Activated T-cell treated with anti-CD3 and anti-CD28 coated beads for 4 hours (primary cell): ENCODE measurements at places on chromosomes 13 and 19.

DNA sequence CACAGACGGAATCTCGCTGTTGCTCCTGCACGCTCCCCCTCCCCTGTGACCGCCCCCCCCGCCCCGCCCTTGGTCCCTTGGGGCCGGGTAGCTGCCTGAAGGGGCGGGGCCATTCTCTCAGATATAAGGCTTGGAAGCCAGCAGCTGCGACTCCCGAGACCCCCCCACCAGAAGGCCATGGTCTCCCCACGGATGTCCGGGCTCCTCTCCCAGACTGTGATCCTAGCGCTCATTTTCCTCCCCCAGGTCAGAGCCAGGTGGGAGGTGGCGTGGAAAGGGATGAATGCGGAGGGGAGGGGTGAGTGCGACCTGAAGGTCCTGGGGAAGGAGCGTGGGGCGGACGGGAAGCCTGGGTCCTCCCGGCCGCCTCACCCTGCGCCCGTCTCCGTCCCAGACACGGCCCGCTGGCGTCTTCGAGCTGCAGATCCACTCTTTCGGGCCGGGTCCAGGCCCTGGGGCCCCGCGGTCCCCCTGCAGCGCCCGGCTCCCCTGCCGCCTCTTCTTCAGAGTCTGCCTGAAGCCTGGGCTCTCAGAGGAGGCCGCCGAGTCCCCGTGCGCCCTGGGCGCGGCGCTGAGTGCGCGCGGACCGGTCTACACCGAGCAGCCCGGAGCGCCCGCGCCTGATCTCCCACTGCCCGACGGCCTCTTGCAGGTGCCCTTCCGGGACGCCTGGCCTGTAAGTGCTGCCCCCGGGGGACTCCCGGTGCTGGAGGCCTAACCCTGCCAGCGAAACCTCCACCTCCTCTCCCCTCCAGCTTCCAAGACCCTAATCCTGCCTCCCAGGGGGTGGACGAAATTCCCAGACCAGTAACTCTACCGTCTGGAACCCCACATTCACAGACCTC lies at the start of gene DLL3:
DLL3 (plus strand) TSS at position 150 of the 845 bp plus-strand sequence; CDS start at position 178, 28 bp downstream.
- DNase-seq = no peak

- DNase-seq = no peak
Observed at GRCh38 chr13:64755961-64756360, 2474.2 kb downstream of the PCDH9 start.

DNA sequence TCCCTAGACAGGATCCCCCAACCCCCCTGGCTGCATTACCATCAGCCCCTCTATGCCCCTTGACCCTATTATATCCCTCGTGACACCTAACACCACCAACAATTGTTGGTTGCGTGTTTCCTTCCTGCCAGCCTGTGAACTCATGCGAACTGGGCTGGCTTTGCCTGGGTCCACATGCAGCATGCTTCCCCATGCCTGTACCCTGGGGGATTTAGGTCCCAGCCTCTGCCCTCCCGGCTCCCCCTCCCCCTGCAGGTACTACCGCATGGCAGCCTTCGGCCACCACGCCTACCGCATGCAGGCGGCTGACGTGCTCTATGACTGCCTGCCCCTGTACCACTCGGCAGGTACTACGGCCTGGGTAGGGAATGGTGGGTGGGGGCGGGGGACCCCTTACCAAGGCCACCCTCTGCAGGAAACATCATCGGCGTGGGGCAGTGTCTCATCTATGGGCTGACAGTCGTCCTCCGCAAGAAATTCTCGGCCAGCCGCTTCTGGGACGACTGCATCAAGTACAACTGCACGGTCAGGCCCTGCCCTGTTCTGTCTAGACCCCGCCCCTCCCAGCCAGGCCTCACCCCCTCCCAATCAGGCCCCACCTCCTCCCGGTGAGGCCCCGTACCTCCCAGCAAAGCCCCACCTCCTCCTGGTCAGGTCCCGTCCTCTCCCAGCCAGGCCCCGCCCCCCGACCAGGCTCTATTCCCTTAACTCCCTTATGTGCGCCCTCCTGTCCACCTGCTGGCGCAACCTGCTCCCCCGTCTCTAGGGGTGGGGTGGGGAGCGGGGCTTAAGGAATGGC lies 18.5 kb downstream of the SLC27A1 start:
- peak; percentile 62 for DNase-seq

DNA sequence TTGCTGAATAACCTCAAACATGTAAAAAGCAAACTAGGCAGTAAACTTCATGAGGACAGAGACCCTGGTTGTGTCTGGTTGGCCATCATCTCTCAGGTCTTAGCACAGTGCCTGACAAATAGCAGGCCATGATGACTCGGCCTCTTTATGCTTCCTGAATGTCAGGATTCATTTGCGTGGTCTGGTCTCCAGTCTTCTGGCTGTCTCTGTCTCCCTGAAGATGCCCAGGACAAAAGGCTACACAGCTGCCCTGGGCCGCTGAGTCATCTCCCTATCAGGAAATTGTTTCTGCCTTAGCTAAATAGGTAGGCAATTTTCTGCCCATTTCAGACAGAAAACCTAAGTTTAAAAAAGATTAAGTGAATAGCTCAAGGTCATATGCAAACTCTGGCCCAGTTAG lies 84.1 kb upstream of the FNDC3A start:
- DNase-seq = no peak

DNA sequence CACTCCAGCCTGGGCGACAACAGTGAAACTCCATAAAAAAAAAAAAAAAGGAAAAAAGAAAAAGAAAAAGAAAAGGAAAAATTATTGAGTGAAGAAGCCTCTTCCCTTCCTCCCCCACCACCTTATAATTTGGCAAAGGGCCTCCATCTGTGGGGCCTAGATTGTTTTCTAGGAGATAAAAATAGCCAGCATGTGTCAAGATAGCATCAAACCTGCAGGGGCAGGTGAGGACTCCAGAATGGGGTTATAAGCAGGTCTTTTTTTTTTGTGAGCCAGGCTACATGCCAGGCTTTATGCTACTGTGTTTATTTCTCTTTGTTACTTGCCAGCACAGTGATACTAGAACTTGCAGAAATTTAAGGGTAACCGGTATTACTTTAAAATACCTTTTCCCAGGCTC lies 11.7 kb upstream of the TRIM13 start:
- no peak for DNase-seq

DNA sequence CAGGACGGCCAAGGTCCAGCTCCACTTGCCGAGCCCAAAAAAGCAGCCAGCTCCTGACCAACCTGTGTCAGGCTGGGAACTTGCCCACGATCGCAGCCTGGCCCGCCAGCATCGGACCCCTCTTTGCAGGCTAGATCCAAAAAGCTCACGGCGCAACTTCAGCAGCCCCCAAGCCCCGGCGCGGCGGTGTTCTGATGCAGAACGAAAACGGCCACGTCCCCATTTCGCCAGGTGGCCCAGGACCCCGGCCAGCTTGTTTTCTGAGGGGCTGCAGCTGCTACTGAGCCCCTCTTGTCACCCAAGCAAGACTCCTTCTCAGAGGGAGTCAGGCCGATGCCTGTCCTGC lies 1.3 kb downstream of the TMEM259 start:
- no peak for DNase-seq

DNA sequence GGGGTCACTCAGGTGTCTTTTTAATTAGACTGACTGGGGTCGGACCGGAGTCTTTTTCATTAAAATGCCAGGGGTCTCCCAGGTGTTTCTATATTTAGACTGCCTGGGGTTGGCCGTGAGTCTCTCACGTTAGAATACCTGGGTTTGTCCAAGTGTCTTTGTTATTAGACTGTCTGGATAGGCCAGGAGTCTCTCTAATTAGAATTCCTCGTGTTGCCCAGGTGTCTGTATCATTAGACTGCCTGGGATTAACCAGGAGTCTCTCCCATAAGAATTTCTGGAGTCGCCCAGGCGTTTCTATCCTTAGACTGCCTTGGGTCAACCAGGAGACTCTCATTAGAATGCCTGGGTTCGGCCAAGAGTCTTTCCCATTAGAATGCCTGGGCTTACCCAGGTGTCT lies 1445.7 kb downstream of the UQCRFS1 start:
- DNase-seq = no peak

- no peak for DNase-seq
Observed at GRCh38 chr13:21902709-21903098, 231.8 kb downstream of the FGF9 start.

- no peak for DNase-seq
Observed at GRCh38 chr13:97911311-97912138, 42.0 kb upstream of the IPO5 start.

DNA sequence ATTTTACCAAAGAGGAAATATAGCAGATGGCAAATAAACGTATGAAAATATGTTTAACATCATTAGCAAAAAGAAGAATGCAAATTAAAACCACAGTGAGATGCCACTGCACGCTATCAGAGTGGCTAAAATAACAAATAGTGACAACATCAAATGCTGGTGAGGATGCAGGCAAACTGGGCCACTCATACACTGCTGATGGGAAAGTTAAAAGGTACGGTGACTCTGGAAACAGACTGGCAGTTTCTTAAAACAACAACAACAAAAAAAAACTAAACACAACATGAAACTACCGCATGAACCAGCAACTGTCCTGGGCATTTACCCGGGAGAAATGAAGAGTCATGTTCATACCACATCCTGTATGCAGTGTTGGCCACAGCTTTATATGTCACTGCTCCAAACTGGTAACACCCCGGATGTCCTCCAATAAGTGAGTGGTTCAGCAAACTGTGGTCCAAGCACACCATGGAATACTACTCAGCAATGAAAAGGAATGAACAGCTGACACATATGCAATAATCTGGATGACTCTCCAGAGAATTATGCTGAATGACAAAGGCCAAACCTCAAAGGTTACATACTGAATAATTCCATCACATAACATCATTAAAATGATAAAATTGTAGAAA lies 22.3 kb downstream of the EPS15L1 start:
- DNase-seq = no peak

- DNase-seq = no peak
Observed at GRCh38 chr13:28396053-28396452, 98.9 kb downstream of the FLT1 start.

DNA sequence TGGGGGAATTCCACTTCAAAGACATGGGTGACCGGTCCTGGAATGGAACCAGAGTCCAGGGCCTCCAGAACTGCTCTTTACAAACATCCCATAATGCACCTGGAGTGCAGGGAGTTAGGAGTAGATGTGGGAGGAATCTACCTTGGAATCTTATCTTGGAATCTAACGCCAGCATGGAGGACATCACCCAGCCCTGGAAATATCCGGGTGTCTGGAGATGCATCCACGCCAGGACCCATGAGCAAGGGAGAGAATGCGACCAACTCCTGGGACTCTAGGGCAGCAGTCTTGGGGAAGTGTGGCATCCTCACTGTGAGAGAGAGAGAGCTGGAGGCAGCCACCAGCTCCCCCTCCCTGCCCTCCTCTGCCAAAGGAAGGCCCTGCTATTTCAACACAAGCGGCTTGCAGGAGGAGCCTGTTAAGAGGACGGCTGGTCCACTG lies 211.8 kb downstream of the UQCRFS1 start:
- DNase-seq = no peak

- no peak for DNase-seq
Observed at GRCh38 chr19:10670876-10671804, 17.0 kb downstream of the ILF3 start.

DNA sequence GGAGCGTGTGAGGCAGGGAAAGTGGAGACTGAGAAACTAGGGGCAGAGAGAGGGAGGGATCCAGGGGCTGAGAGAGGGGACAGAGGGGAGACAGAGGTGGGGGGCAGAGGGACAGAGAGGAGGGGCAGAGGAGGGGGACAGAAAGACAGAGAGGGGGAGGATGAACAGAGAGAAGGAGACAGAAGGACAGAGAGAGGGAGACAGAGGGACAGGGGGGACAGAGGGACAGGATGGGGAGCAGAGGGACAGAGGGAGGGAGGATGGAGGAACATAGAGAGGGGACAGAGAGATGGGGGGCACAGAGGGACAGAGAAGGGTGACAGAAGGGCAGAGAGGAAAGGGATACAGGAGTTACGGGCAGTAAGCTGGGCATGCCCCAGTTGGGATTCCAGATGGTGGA lies 14.7 kb upstream of the NANOS2 start:
- DNase-seq = no peak

DNA sequence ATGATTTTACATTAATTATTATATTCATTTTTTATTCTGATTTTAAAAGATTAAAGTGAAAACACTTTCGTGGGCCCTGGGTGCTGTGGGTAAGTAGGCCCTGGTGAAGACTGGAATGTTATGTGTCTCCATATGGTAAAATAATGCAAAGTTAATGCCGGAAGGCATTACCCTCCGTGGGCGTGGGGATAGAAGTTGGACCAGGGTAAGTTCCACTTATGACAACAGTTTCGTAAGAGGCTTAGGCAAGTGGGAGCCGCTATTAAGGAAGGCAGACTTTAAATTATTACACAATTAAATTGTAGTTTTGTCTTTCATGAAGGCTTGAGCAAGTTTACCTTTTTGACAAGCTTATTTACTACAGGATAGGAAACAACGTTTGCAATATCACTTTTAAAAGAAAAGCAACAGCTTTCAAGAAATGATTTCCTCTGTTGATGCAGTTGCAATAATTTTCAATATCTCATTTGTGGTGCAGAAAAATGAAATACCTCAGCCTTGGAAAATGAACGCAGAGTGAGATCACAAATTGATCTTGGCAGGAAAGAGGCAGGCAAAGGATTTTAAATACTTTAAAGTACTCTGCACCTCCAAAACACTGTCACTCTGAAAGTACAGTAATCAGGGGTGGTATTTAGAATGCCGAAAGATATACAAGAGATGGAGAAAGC lies 310.6 kb downstream of the DCT start:
- DNase-seq = no peak

GRCh38 chr19:53553156-53553555 lies 15.2 kb downstream of the ZNF331 start:
- no peak for DNase-seq

- no peak for DNase-seq
Observed at GRCh38 chr13:25378528-25378927, 6.8 kb downstream of the ATP8A2 start.

DNA sequence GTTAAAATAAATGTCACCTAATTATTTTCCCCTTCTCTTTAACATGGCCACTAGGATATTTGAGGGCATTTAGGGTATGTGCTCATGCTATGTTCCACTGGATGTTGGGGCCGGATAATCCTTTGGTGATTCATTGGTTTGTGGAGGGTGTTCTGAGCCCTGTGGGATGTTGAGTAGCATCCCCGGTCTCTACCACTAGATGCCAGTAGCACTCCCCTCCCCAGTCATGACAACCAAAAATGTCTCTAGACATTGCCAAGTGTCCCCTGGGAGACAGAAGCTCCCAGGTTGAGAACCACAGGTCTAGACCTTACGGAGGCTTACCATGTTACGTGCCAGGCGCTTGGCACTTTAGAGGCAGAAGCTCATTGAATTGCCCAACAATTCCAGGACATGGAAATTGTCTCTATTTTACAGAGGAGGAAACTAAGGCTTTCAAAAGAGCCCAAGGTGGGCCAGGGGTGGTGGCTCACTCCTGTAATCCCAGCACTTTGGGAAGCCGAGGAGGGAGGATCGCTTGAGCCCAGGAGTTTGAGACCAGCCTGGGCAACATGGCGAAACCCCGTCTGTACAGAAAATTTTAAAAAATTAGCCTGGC lies 14.1 kb downstream of the SHANK1 start:
- peak; percentile 25 for DNase-seq

DNA sequence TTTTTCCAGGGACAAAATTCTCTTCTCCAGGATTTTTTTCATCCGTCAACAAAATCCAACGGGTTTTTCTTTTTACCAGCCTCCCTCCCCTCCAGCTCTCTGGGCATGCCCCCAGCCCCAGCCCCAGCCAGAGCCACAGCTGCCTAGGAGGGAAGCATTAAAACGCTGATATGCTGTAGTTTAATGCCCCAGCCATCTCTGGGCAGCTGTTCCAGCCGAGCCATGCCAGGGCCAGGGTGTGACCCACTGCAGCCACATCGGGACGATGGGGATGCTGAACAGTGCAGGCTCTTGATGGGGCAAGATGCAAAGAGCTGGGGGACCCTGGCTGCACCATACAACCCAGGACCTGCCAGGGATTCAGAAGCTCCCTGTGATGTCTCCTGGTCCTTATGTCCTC lies 32.1 kb downstream of the TSHZ3 start:
- no peak for DNase-seq

GRCh38 chr13:54194233-54195024 lies 1165.8 kb downstream of the OLFM4 start:
- no peak for DNase-seq
